ENCODE measurements at places on chromosomes 1 and 21.
A peak's percentile ranks its signal among the peaks of the same experiment; 100 is the strongest.

DNA sequence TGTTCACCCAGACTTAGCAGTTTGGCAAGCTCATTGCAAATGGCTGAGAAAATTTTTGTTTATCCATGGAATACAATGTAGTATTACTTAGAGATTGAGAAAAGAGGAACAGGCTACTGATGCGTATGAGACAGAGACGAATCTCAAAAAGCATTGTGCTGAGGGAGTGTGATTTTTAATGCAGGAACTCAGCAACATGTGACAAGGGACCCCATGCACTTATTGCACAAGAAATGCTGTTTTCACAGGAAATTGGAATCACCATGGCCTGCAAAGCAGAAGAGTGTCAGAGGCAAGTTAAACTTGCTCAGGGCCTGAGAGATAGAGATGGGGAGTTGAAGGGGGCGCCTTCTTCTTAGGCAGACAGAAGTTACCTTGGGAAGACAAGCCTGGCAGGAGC, 32.6 kb upstream of the TLR5 start:
- H3K4me3 ChIP-seq, result no peak overlapping the region
- H3K27ac ChIP-seq, result no peak overlapping the region
- H3K36me3 ChIP-seq, result no peaks in the 10 kb centered on the region
- H3K4me1 ChIP-seq, result peaks cover 13% of the 10 kb centered on the region

- no peaks in the 10 kb centered on the region for H3K4me1 ChIP-seq
- DNase-seq, result no peak
- H3K27me3 ChIP-seq, result no peaks in the 10 kb centered on the region
- no peak overlapping the region for H3K4me3 ChIP-seq
- no peak overlapping the region for H3K27ac ChIP-seq
- no peaks in the 10 kb centered on the region for H3K36me3 ChIP-seq
Observed at GRCh38 chr1:221598122-221598521, 143.8 kb downstream of the DUSP10 start.

- H3K27ac ChIP-seq, result peak overlapping the region; percentile 83
- H3K27me3 ChIP-seq, result peaks cover 29% of the 10 kb centered on the region
- no peak for DNase-seq
Observed at GRCh38 chr1:10814976-10815857, 18.8 kb upstream of the CASZ1 start.

GRCh38 chr1:117574161-117574835, 31.6 kb upstream of the TENT5C start:
- no peak for DNase-seq
- peaks cover 31% of the 10 kb centered on the region for H3K4me1 ChIP-seq
- H3K4me3 ChIP-seq, result no peak overlapping the region
- no peaks in the 10 kb centered on the region for H3K27me3 ChIP-seq
- H3K27ac ChIP-seq, result peak overlapping the region; percentile 62

DNA sequence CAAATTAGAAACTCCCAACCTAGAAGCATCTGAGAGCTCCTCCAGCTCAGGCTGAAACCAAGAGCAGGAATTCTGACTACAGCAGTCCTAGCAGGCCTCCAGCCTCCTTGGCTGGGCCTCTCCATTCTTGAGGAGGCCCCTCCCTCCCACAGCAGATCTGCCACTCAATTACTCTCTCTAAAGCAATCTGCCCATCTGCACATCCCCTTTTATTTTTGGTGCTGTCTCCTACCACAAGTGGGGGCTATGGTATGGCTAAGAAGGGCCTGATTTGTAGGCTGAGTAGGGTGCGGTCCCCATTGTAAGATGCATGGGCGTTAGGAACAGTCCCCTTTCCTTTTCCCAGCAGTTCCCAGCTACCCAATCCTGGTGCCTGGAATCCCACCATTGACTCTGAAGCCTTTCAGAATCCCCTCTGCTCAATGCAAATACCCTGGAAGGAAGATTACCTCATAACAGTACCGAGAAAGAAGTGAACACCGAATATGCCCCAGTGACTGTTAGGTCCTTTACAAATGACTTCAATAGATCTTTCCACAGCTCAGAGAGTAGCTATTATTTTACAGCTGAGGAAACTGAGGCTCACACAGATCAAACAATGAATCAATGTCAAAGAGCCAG, 11.6 kb upstream of the TTC39A start:
- H3K27ac ChIP-seq, result no peak overlapping the region
- DNase-seq, result no peak
- H3K27me3 ChIP-seq, result peaks cover 28% of the 10 kb centered on the region
- H3K4me3 ChIP-seq, result no peak overlapping the region
- no peaks in the 10 kb centered on the region for H3K36me3 ChIP-seq

GRCh38 chr1:162081316-162081715, 11.8 kb downstream of the NOS1AP start:
- H3K4me1 ChIP-seq, result no peaks in the 10 kb centered on the region
- H3K27ac ChIP-seq, result no peak overlapping the region
- H3K36me3 ChIP-seq, result peaks cover 2% of the 10 kb centered on the region
- no peak for DNase-seq
- H3K4me3 ChIP-seq, result no peak overlapping the region
- no peaks in the 10 kb centered on the region for H3K27me3 ChIP-seq

GRCh38 chr21:14993115-14993514, 71.7 kb downstream of the NRIP1 start:
- no peaks in the 10 kb centered on the region for H3K27me3 ChIP-seq
- no peak overlapping the region for H3K27ac ChIP-seq
- DNase-seq, result no peak
- H3K4me1 ChIP-seq, result peaks cover 26% of the 10 kb centered on the region
- peaks cover 31% of the 10 kb centered on the region for H3K36me3 ChIP-seq
- H3K4me3 ChIP-seq, result no peak overlapping the region

DNA sequence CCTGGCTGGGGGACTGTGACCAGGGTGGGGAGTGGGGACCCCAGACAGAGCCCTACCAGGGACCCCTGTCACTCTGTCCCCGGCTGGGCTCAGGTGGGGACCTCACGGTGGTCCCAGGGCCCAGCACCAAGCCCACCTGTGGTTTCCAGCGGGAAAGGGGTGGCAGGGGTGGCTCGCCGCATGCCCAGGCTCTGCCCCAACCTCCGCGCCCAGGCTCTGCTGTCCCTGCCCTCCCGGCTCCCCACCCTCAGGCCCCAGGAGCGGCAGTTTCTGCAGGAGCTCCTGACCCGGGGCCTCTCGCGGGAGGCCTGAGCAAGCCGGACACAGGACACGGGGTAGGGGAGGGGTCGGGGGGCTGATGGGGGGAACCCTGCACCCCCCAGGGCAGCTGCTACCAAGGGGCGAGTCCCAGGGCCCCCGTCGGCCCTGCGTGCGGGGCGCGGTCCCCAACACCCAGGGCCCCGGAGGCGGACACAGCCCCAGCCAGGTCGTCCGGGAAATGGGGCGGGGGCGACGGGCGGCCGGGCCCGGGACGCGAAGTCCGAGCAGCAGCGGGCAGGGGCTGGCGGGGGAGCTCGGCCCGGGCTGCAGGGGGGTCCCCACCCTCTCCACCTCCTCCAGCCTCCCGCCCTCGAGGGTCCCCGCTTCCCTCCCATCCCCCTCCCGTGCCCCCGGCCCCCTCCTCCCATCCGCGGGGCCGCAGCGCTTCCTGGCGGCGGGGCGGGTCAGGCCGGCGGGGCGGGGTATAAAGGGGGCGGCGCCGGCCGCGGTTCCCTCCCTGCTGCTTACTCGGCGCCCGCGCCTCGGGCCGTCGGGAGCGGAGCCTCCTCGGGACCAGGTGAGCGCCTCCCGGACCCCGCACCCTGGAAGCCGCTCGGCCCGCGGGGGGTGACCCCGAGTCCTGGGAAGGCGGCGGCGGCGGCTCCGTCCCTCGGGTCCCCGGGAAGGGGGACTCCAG, at the start of gene COL6A2:
TSS of gene COL6A2 (plus strand) at position 777 of the 958 bp plus-strand sequence.
- no peaks in the 10 kb centered on the region for H3K4me1 ChIP-seq
- DNase-seq, result peak; percentile 47
- H3K27me3 ChIP-seq, result peaks cover 41% of the 10 kb centered on the region
- peak within 1 kb of the TSS; percentile 62 for H3K27ac ChIP-seq

GRCh38 chr1:178733972-178734371, 8.9 kb downstream of the RALGPS2 start:
- no peaks in the 10 kb centered on the region for H3K4me1 ChIP-seq
- no peak overlapping the region for H3K27ac ChIP-seq
- DNase-seq, result no peak
- no peak overlapping the region for H3K4me3 ChIP-seq
- H3K36me3 ChIP-seq, result peaks cover 39% of the 10 kb centered on the region

DNA sequence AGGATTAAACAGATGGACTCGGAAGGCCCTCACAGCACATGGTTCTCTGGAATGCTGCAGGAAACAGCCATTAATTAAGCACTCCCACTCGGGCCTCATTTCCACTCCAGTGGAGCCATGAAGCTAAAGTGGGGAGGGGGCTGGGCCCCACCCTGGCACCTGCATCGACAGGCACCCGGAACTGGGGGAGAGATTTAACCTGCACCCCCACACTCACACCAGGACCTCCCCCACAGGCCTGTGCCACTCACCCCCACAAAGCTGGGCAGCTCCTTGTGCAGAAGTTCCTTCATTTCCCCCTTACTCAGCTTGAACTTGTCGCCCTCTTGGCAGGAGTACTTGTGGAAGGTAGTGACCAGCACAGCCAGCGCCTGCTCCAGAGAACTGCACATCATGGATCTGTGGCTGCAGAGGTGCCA, 2.2 kb downstream of the S100A2 start:
- peak overlapping the region; percentile 77 for H3K27ac ChIP-seq
- no peak overlapping the region for H3K4me3 ChIP-seq
- DNase-seq, result no peak
- no peaks in the 10 kb centered on the region for H3K36me3 ChIP-seq
- H3K27me3 ChIP-seq, result no peaks in the 10 kb centered on the region

DNA sequence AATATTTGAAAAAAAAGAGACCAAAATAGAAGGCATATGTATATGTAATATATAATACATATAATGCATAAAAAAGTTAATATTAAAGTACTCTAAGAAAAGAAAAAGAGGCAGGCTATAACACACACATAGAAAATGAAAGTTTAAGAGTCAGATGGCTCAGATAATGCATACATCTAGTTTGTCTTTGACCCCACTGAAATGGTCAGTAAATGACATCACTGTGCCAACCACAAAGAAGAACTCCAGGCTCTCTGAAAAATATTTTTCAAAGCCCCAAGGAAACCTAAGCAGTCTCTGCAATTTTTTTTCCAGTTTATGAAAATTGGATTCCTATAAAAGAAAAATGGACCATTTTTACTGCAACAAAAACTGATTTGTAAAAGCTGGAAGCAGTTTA, 55.4 kb upstream of the SCYL3 start:
- H3K27ac ChIP-seq, result no peak overlapping the region
- no peaks in the 10 kb centered on the region for H3K4me1 ChIP-seq
- peaks cover 2% of the 10 kb centered on the region for H3K36me3 ChIP-seq
- no peaks in the 10 kb centered on the region for H3K27me3 ChIP-seq

DNA sequence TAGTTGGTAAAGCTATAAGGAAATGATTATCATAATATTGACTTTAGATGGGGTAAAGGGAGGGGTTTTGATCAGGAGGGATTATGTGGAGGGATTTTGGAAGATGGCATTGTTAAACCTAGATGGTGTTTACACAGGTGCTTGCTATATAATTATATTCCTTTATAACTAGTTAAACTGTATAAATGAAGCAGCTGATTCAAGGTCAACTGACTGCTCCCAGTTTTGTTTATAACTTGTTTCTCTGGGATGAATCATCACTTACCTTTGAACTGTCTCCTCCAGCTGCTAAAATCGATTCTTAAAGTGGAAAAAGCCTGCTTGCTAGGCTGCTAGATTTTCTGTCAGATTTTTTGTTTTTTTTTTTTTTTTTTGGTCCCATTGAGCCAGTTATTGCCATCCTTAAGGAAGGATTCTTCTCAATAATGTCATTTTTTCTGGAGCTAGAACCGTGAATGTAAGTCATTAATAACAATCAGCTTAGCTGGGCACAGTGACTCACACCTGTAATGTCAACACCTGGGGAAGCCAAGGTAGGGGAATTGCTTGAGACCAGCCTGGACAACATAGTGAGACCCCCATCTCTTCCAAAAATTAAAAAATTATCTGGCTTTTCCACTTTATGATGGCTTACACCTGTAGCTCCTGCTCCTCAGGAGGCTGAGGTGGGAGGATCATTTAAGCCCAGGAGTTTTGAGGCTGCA, 153.2 kb downstream of the PIK3R3 start:
- no peaks in the 10 kb centered on the region for H3K27me3 ChIP-seq
- DNase-seq, result no peak
- H3K36me3 ChIP-seq, result peaks cover 1% of the 10 kb centered on the region
- H3K27ac ChIP-seq, result no peak overlapping the region

- H3K27me3 ChIP-seq, result no peaks in the 10 kb centered on the region
- no peak overlapping the region for H3K4me3 ChIP-seq
- H3K4me1 ChIP-seq, result peaks cover 47% of the 10 kb centered on the region
- peak overlapping the region; percentile 88 for H3K27ac ChIP-seq
- peak; percentile 56 for DNase-seq
Observed at GRCh38 chr1:233240829-233241682, 54.5 kb downstream of the PCNX2 start.

DNA sequence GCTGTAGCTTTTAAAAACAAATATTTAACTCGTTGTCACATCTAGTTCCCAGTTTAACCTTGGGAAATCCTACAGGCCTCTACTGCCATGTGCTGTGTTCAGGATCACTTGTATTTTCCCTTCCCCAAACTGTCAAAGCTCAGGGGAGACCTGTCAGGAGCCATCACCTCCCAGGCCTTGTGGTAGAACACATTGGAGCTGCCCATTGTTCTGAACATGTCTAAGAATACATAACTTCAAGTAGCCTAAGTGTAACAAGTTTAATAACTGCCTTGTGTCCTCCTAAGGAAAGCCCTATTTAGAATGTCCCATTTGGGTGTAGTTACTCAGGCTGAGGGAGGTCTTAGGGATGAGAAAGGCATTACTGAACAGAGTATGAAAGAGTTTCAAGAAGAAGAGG, 28.6 kb upstream of the PIGC start:
- no peaks in the 10 kb centered on the region for H3K27me3 ChIP-seq
- no peak overlapping the region for H3K4me3 ChIP-seq
- no peak for DNase-seq

DNA sequence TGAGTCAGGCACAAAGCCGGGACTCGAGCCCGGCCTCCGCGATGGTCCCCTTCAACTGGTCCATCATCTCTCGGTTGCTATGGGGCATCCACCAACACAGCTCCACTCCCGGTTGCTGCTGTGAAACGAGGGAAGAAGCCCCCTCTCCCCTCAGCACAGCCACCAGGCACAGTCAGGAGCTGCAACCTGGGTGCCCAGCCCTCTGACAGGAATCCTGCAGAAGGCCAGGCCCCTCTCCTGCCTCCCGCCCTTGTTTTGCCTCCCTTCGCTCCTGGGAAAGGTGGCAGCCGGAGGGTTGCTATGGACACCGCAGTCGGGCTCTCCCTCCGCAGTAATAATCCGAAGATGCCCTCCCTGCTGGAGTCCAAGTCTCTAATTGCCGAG, 8.9 kb upstream of the KCNN3 start:
- H3K4me3 ChIP-seq, result no peak overlapping the region
- H3K36me3 ChIP-seq, result no peaks in the 10 kb centered on the region
- peaks cover 14% of the 10 kb centered on the region for H3K27me3 ChIP-seq
- peaks cover 5% of the 10 kb centered on the region for H3K4me1 ChIP-seq
- H3K27ac ChIP-seq, result no peak overlapping the region
- no peak for DNase-seq
